ENCODE measurements at places on chromosomes 11 and 22.

DNA sequence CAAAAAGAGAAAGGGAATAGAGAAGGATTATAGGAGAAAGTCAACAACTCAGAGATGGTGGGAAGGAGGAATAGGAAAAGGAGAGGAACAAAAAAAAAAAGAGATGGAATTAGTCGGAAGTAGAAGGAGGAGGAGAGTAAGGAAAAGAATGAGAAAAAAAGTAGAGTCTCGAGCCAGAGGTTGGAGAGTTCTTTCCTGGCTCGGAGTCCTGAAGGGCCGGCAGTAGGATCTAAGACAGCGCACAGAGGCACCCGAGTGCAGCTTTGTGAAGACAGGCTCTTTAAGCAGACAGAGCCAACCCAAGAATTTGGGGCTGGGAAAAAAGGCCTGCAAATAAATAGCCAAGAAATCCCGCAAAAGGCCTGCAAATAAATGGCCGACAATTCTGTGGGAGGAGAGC lies 170.4 kb upstream of the CCDC90B start:
- DNase-seq, result no peak

GRCh38 chr11:42972741-42973140 lies 339.1 kb upstream of the API5 start:
- no peak for DNase-seq

DNA sequence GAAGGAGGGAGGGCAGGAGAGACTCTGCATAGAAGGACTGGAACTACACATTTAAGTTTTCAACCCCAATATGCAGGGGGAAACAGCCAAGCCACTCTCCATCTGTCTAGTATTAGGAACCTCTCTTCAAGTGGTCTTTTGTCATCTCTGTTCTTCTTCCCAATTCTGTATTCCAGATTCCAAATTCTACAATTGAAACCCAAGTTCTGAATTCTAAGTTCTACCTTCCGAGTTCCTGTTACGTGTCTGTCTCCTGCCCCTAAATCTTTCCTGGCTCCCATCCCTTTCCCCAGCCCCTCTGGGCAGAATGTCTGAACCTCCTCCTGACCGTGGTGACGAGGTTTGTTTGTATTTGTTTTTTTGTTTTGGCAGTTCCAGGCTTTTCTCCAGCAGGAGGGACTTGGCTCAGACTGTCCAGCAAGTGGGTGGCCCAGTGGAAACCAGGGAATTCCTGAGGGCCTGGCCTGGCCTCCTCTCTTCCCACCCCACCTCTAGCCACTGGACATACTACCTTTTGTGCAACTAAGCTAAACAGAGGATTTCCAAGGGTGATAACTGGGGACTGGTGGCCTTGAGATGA lies 1.6 kb upstream of the THOC5 start:
- DNase-seq, result no peak

DNA sequence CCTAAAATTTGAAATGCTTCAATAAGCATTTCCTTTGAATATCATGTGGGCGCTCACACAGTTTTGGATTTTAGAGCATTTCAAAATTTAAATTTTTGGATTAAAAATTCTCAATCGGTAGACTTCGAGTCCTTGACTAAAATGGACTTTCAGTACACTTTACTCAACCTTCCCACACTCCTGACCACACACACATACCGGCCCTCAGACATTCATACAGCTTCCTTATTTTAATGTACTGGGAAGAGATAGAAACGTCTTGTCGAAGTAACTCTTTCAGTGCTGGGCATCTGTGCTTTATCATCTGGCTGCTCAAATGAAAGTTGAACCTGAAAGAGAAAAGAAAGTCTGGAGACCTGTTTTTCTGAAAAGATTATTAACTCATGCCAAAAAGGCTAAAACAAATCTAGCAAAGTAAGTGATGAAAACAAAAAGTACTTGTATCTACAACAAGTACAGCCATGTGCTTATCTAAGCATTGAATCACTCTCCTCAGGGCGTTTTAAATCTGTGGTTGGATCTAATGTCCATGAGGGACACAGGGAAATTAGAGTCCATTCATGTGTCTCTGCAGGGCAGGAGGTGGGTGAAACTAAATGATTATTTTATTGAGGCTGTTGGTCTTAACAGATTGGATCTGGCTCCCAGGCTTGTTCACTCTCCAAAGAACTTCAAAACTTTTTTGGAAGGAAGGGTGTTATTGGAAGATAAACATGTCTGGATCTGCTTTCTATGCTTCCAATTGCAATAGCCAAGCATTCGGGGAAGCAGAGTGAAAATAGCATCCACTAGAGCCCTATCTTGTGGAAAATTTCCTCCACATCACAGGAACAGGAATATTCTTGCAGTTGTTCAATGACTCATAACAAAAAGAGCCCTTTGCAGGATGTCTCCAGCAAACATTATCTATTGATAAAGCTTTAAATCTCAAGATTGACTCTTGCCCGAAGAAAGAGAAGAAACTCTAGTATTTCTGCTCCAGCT lies 47.0 kb downstream of the CARD18 start:
- DNase-seq, result no peak

DNA sequence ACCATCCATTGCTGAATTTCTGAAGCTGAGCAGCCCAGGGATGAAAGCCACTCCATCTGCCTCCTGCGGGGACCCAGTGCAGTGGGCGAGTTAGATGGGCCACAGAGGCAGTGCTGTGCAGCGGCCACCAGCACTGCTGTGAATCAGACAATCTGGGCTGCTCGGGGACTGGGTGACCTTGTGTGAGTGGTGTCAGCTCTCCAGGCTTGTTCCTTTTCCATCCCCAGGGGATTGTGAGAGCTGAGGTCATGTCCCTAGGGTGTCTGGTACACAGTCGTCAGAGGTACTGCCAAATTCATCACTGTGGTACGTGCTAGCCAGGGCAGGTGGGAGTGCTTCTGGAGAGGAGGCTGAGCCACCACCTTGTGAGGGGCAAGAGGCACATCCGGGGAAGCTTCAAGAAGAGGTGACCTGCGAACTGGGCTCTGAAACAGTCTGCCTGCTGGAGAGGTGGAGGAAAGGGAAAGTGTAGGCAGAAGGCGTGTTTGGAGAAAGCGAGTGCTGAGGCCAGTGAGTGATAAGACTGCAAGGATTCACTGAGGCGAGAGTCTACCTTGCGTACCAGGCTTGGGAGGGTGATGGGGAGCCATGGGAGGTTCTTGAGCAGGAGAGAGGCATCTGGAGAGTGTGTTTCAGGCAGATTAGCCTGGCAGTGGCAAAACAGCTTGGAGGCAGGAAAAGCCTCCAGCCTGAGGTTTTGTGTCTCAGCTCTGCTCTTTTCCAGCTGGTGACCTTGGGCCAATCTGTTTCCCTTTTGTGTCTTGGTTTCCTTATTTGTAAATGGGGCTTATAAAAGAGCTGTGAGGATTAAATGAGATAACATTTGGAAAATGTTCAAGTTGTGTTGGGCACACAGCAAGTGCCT lies 22.7 kb downstream of the CACNA1I start:
- DNase-seq, result no peak

GRCh38 chr11:19253153-19253745 lies 12.5 kb upstream of the E2F8 start:
- DNase-seq, result no peak

DNA sequence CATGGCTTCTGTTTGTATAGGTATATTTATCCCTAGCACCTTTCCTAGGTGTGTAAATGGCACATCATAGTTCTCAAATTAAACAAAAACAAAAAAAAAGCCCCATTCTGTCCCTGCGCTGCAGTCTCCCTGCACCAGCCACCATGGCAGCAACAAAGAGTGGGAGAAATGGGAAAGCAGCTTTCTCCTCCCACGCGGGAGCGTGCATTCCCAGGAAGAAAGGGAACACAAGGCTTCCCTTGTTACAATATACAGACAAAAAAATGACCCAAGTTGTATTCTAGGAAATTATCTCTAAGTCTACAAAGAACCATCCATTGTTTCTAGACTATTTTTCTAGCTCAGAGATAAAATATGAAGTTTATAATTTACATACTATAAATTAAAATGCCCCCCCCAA lies 16.1 kb upstream of the TMPRSS5 start:
- no peak for DNase-seq

Measured in activated CD4-positive, CD25-positive, alpha-beta regulatory T cell (primary cell).